Effector CD4-positive, alpha-beta T cell (primary cell): ENCODE measurements at places on chromosomes 6 and 20.

DNA sequence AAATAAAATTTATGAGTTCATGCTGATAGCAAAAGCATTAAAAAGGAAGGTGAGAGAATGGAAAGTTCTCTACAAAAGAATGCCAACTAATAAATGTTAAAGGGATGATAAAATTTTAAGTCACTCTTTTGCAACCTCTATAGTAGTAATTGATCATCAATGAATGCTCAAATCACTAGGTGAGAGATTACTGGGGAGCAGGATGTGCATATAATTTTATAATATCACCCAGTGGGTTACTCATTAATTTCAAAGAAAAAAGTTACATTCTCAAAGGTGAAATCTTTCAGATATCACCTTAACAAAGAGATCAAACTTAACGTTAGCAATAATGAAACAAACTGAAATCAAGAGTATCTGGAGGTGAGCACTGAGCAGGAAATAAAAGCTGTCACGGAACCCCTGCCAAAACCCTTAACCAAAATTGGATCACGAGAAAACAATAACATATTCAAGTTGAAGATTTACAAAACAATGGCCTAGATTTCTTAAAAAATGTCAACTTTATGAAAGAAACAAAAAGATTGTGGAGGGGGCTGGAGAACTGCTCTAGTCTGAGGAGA, 45.5 kb upstream of the TMEM244 start:
- DNase-seq: no peak

- no peak for DNase-seq
Observed at GRCh38 chr20:3652676-3653596, 10.3 kb downstream of the GFRA4 start.

- no peak for DNase-seq
Observed at GRCh38 chr6:70889270-70889669, 67.6 kb downstream of the B3GAT2 start.

DNA sequence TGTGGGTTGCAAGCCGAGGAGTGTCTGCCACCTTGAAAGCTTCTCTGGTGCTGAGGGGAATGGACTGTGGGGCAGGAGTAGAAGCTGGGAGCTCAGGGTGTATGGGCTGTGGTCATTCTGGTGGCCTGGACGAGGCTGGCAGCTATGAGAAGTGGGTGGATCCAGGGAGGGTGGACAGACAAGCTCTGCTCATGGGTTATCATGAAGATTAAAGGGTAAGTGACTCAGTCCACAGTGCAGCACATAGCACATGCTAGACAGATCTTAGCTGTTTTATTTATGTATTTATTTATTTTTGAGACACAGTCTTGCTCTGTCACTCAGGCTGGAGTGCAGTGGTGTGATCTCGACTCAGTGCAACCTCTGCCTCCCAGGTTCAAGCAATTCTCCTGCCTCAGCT, 13.8 kb downstream of the RSPO4 start:
- no peak for DNase-seq

GRCh38 chr6:89941031-89941762, 46.9 kb downstream of the GJA10 start:
- DNase-seq: no peak

- DNase-seq: no peak
Observed at GRCh38 chr6:63476302-63476701, 96.0 kb upstream of the LOC128125822 start.

GRCh38 chr6:27806981-27807440, 105.2 kb downstream of the OR2B2 start:
- no peak for DNase-seq
